ENCODE measurements at places on chromosomes 16 and 17. TPM values are rescaled to one million over a fixed set of nuclear protein-coding genes. Genes with fewer than 3 reads are reported as not detected.

Gene FBXW10B
- total RNA-seq: 1.7 TPM

DNA sequence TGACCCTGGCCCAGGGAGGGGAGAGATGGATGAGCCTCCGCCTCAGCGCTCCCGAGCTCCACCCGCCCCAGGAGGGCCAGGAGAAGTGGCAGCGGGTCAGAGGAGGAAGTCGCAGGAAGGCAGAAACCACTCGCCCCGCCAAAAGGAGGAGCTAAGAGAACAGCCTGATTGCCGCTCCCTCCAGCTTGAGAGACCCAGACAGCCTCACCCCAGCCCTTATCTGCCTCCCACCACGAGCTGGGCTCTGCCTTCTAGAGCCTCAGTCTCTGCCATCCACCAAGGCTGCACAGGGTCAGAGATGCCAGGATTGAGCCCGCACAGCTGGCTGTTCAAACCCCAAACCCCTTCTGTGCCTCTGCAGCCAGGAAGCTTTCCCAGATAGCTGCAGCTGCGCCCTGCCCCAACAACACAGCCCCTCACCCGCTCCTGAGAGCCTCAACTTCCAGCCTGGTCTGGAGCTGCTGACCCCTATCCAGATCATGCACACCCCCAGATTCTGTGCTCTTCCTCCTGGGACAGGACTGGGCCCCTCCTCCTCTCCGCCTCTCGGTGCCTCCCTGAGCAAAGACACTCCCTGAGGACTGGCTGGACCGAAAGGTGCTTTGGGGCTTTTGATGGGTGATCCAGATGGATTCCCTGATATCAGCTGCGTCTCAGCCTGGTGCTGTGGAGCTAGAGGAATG lies 1.0 kb upstream of the ATP2A3 start:
- peak; percentile 85 for DNase-seq

DNA sequence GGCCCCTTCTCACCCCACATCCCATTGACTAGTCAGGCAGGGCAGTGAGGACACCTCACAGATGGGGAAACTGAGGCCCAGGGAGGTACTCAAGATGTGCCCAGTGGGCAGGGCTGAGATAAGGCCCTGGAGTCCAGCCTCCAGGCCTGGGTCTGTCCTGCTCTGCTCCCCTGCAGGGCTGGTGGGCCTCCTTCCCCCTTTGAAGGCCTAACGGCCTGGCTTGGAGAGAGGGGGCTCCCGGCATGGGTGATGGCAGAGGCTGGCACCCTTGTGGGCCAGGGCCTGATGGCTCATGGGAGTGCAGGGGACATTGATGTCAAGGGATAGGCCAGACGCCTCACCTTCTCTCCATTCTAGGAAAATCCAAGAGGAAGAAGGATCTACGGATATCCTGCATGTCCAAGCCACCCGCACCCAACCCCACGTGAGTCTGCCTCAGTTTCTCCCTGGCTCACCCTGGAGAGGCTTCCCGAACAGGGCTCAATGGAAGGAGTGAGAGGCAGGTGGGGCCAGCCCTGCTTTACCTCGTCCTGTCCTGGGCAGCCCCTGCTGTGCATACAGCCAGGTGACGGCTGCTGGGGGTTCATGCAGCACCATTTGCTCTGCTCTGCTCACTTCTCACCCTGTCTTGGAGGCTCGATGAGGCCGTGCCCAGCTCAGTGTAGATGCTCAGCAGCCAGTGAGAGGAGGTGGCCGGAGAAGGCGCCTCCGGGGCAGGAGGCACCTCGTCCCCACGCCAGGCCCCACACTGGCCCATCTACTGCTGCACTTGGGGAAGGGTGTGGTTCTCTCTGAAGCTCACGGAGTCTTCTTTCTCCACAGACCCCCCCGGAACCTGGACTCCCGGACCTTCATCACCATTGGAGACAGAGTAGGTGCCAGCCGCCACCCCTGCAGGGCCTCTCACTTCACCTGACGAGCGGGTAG lies 13.8 kb downstream of the MAP2K3 start:
- no peak for DNase-seq

GRCh38 chr17:78748730-78749317 lies 33.2 kb downstream of the CYTH1 start:
- DNase-seq: peak; percentile 79

Measured in aorta (tissue), 5 donors.